ENCODE measurements at places on chromosomes 16 and 17. TPM values are rescaled to one million over a fixed set of nuclear protein-coding genes. Genes with fewer than 3 reads are reported as not detected.

- no peak for DNase-seq
These were observed 114.9 kb downstream of the PRKCA start for GRCh38 chr17:66417300-66417719.

- no peak for DNase-seq
These were observed 30.4 kb downstream of the CFDP1 start for GRCh38 chr16:75402821-75403475.

DNA sequence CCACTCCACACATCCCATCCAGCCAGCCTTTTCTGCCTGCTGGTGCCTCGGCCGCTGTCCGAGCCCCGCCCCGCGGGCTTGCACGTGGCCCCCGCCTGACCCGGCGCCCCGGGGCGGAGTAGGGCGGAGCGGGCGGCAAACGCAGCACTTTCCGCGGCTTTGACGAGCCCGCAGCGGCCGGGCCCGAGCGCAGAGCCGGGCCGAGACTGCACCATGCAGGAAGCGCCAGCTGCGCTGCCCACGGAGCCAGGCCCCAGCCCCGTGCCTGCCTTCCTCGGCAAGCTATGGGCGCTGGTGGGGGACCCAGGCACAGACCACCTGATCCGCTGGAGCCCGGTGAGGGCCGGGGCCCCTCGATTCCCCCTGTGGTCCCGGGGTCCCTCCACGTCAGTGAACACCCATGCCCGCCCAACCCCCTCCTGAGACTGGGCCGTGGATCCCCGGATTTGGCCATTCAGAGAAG, at the start of gene HSF4:
TSS of gene HSF4 (plus strand) at position 147 of the 463 bp plus-strand sequence. CDS start at position 214, 67 bp downstream.
- DNase-seq: no peak

RBFOX1 gene
- total RNA-seq: not detected

DNA sequence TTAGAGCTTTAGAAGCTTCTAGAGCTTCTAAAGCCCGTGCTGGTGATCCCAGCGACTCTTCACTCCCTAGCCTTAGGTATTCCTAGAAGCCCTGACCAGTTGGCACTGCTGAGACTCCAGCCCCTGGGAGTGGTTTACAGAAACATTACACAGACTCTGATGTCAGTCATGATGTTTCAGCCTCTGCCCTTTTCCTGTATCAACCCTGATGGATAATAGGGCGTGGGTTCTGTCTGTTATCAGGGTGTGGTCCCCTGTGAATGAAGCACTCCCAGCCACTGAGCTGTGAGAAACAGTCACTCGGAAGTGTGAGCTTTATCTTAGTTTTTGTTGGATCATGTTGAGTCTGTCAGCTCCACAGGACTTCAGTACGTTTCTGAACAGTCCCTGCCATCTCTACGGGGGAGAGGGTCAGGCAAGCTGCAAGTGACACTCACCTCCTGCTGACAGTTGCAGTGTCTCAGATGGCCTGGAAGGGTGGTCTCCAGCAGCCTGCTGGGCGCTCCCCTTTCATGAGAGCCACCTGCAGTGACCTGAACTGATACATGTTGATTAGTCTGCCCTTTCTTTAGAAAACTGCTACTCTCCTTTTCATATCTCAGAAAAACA, 12.8 kb downstream of the GOSR2 start:
- DNase-seq: no peak

IFI35 gene
- 33.4 TPM for total RNA-seq

DNA sequence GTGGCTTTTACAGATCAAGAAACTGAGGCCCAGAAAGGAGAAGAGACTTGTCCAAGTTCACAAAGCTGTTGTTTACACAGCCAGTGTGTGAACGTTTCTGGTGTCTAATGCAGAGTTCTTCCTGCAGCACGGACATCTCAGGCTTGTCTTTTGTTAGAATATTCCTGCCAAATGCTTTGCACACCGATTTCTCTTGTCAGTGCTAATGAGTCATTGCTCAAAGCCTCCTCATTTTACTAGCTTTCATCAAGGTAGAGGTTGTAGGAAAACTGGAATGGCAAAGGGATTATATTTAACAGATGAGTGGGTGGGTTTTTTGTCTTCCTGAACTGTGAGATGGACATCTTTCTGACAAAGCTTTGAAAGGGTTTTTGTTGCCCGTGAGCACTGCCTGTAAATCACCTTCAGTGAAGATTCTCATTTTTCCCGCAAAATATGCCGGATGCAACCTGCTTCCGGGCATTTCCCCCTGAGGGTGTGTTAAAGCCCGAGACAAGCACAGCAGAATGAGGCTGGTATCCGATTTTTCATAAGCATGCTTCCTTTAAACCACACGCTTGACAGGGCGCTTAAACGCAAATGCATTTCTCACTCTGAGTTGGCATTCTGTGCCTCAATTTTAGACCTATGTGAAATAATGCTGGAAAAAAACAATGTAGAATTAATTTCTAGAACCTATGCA, 14.7 kb downstream of the PMM2 start:
- DNase-seq: no peak

SPNS2 gene
- 69.1 TPM for total RNA-seq

- no peak for DNase-seq
These were observed 20.9 kb upstream of the CLEC18A start for GRCh38 chr16:69930117-69930776.

- no peak for DNase-seq
These were observed 6.2 kb upstream of the SLC25A19 start for GRCh38 chr17:75295201-75296158.

DNA sequence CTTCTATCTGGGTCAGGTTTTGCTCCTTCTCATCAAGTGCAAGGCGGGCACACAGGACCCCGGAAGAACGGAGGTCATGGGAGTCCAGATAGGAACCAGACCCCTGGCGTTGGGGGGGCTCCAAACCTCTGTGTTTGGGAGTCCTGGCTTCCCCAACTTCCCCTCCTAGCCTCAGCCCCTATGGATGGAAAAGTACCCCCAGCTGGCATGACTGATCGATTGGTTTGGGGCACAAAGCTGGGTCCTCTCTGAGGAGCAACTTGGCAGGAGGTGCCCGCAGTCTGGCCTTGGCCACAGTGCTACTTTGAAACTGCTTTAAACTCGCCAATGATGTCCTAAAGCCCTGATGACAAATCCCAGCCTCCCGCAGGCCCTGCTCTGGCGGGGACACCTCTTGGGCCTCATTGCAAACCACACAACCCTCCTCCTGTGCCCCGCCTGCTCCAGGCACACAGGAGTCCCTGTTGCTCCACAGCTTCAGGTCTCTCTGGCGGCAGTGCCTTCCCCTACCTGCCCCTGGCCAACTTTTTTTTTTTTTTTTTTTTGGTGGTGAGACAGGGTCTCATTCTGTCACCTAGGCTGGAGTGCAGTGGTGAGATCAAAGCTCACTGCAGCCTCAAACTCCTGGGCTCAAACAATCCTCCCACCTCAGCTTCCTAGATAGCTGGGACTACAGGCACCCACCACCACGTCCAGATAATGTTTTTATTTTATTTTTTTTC, 38.0 kb upstream of the SNN start:
- no peak for DNase-seq

GRCh38 chr16:2490190-2491105, 15.5 kb downstream of the TBC1D24 start:
- no peak for DNase-seq

TRPV3 gene
- 0.06 TPM for total RNA-seq

- DNase-seq: no peak
These were observed 89.5 kb downstream of the CDH11 start for GRCh38 chr16:65032387-65032786.

G6PC3 gene
- total RNA-seq: 41.9 TPM
